ENCODE measurements at places on chromosomes 12 and 14.

DNA sequence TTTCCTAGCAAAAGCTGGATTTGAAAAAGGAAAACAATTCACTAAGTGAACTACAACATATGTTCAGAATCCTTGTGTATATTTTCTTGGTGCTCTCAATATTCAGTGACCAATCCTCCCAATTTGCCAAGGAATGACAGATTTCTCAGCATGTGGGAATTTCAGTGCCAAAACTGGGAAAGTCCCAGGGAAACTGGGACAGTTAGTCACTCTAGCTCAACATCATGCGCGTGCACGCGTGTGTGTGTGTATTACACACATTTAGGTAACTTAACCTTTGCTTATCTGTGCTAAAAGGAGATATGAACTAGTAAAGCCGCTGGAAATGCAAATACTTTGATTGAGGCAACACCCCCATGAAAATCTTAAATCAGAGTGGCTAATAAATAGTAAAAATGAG is 26.1 kb upstream of the SLC6A13 start:
- peak; percentile 31 for DNase-seq

GRCh38 chr14:97458255-97458654 is 661.1 kb downstream of the VRK1 start:
- DNase-seq = no peak

GRCh38 chr14:70245026-70245425 is 56.3 kb upstream of the SLC8A3 start:
- no peak for DNase-seq

- no peak for DNase-seq
These were observed 106.3 kb downstream of the ETNK1 start for GRCh38 chr12:22731236-22731635.

DNA sequence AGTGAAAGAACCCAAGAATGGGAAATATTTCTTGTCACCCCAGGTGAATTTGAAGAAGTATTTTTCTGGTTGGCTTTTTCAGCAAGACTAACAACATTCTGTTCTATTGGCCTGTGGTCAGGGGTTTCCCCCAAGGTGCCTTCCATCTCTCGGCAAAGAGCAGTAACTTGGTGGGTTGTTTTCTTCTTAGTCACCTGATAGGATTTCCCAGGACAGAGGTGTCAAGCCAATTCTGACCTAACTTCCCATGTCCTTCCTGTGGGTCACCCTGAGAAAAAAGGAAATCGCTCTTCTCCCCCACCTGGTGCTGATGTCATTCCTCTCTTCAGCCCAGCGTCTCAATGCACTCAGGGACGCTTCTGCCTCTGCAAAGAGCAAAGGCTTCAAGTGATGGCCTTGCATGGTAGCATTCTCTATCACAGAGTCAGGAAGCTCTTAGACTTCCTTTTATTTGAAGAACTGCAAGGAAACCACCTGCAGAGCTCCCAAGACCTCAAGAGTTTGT is 16.1 kb upstream of the IFNG start:
- DNase-seq = peak; percentile 29

- peak; percentile 75 for DNase-seq
These were observed 73.9 kb upstream of the KRR1 start for GRCh38 chr12:75585330-75585729.

- DNase-seq = no peak
These were observed 235.5 kb upstream of the NOS1 start for GRCh38 chr12:117596968-117597367.

- no peak for DNase-seq
These were observed 23.4 kb downstream of the RNFT2 start for GRCh38 chr12:116761499-116761898.

DNA sequence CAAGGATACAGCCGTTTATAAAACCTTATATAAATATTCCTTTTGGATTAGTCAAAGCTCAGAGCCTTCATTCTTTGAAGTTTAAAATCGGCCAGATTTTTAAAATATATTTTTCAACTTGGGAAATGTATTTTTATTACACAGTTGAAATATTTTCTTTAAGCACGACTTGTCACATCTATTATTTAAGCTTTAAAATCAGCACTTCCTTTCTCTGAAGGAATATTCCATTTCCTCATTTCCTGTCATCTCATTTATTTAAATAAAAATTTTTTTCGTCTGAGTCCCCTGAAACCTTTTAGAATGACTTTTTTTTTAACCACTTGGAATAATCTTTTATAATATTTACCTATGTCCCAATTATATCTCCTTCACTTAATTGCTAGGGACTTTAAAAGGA is 107.5 kb upstream of the PDE3A start:
- no peak for DNase-seq

DNA sequence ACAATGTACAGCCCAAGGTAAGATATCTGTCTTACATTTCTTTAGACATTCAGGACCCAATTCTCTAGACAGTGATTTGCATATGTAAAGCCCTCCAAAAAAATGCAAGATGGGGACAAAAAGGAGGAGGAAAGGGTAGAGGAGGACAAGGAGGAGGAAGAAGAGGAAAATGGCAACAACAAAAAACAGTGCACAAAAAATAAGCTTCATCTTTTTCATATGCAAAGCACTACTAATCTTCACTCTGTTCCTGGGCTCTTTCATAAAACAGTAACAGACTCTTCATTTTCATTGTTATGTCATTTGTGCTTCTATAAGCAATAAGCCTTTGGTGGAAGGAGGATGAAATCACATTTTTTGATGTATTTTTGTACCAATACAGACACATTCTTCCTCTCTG is 61.4 kb downstream of the KCNH5 start:
- DNase-seq = no peak

GRCh38 chr12:121857322-121858246 is 1.1 kb downstream of the HPD start:
- no peak for DNase-seq

DNA sequence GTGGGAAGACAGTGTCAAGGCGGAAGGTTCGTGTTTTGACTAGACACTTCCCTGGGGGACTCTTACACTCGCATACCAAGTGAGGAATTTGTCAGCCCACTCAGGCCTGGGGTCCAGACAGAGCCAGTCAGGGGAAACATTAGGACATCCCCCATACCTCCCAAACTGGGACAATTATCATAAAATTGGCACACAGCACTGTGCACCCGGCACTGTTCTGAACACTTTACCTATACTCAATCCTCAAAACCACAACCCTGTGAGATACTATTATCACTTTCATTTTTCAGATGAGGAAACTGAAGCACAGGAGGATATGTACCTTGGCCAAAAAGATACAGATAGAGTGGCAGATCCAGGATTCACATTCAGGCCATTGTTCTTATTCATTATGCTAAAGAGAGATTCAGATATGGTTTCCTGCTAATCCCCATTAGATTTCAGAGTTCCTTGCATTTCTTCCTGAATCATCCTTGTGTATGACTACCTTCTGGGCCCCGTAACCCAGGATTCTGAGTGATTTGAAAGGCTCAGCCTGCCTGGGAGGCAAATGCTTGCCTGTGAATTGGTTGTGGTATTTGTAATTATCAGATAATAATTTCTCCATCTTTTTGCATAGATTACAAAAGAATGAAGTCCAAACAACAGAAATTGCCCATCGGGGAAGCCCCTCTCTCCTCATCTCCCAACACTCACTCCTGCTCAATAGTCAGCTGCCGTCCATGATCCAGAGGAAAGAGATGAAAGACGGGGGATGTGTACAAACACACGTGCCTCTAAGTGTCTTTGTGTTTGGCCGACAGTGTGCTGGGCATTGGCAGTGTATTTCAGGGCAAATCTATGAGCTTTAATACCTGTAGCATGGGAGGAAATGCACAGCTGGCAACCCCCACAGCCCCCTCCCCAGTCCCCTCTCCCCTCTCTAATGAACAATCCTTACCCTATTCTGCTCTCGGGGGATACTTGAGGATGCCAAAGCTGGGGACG is 4.6 kb downstream of the TAC3 start:
- no peak for DNase-seq

DNA sequence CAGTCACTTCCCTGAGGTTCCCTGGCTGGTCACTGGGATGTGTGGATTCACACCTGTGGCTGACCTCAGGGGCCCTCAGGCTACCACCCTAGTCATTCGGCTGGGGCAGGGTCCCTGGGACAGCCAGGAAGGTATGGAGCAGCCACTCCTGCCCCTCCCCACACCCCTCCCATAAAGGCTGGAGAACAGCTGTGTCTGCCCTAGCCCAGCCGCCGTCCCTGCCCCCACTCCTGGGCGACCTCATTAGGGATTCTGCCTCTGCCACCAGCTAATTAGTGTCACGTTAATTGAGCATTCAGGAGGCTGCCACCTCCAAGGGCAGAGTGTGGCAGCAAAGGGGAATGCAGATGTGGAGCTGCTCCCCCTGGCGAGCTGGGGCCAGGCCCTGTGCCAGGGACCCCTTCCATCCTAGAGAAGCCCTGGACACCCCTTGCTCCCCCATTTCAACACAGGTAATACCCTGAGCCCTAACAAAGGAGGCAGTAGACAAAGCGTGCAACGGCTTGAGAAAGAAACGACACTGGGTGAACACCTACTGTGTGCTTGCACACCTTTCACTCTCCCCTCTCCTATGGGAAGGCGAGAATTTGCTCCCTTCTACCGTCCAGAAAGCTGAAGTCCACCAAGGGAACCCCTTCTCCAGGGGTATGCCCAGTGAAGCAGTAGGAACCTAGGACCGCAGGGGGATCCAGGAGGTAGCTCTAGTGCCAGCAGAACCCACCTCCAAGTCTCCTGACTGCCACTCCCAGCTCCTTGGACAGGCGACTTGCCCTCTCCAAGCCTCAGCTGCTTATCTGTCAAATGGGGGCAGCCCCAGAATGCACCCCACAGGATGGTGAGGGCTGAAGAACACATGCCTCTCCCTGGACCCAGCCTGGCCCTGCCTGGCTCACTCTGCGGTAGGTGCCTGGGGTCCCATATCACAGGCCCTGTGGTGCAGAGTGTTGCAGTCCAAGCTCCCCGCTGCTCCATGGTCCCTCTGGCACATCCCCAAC is 45.1 kb downstream of the FAM222A start:
- no peak for DNase-seq

GRCh38 chr14:97206916-97207315 is 409.7 kb downstream of the VRK1 start:
- no peak for DNase-seq

GRCh38 chr12:124501112-124501561 is 66.3 kb downstream of the NCOR2 start:
- no peak for DNase-seq
